ENCODE measurements at places on chromosomes 2 and 18.

GRCh38 chr2:151851761-151852160 is 23.5 kb upstream of the ARL5A start:
- DNase-seq, result no peak

- no peak for DNase-seq
These were observed 53.8 kb downstream of the SKA1 start for GRCh38 chr18:50428531-50429206.

DNA sequence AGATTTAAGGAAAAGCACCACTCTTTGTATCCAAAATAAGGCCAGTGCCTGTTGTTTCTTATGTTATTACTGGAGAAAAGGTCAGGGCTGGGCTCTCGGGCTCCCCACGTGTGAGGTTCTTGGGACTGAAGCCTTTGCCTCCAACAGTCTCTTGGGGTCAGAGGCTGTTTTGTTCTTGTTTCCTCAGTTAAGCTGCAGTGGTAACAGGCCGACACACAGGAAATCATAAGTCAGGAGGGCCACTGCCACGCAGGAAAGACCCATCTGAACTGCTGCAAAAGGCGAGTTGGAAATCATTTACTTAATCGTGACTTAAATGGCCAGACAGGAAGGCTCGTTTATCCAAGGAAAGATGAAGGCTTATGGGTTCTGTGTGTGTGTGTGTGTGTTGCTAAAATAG is 30.3 kb upstream of the IL37 start:
- DNase-seq, result no peak

- no peak for DNase-seq
These were observed 2.0 kb upstream of the BZW1 start for GRCh38 chr2:200809506-200810251.

DNA sequence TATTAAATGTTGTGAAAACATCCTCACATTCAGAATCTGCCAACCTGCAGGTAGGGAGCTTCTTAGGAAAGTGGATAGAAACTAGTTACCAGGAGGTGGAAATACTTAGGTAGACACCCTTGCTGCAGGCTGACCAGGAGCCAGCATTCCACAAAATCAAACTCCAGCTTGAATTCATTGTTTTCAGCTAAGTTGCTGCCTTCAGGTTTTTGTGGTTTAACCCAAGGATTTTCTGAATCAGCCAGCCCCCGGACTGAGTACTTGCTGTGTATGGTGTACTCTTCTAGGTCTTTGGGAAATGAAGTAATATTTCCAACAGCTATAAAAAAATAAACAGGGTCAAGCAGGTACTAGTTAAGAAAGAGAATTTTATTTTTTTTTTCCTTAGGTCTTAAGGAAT is 192.1 kb upstream of the CHST9 start:
- DNase-seq, result no peak

GRCh38 chr2:41954304-41955291 is 93.2 kb upstream of the PKDCC start:
- DNase-seq, result no peak

DNA sequence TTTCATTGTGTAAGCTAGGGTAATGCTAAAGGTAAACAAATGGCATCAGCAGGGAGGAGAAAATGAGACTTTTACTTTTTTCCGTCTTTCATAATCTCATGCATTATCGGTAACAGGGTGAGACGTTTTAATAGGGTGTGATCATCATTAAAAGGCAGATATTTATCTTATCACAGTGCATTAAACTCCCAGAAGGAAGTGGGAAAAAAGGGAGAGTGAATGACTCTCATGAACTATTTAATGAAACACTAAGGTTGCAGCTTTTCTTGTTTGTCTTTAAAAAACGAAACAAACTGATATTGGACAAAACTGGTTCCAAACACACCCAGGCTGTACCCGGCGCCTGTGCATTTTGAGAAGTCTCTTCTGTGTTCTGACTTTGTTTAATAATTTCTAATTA is 1936.8 kb upstream of the PIK3C3 start:
- no peak for DNase-seq

GRCh38 chr2:241770185-241770935 is 6.3 kb upstream of the GAL3ST2 start:
- peak; percentile 30 for DNase-seq

- DNase-seq, result no peak
These were observed 139.9 kb upstream of the MAPRE2 start for GRCh38 chr18:34901299-34901698.

- no peak for DNase-seq
These were observed 448.9 kb upstream of the SLC14A2 start for GRCh38 chr18:45166341-45166835.

GRCh38 chr18:6722690-6723089 is 6.8 kb upstream of the ARHGAP28 start:
- DNase-seq, result no peak

GRCh38 chr18:54671291-54671881 is 80.3 kb downstream of the DYNAP start:
- DNase-seq, result peak; percentile 44

- no peak for DNase-seq
These were observed 11.7 kb downstream of the HS6ST1 start for GRCh38 chr2:128306931-128307460.

DNA sequence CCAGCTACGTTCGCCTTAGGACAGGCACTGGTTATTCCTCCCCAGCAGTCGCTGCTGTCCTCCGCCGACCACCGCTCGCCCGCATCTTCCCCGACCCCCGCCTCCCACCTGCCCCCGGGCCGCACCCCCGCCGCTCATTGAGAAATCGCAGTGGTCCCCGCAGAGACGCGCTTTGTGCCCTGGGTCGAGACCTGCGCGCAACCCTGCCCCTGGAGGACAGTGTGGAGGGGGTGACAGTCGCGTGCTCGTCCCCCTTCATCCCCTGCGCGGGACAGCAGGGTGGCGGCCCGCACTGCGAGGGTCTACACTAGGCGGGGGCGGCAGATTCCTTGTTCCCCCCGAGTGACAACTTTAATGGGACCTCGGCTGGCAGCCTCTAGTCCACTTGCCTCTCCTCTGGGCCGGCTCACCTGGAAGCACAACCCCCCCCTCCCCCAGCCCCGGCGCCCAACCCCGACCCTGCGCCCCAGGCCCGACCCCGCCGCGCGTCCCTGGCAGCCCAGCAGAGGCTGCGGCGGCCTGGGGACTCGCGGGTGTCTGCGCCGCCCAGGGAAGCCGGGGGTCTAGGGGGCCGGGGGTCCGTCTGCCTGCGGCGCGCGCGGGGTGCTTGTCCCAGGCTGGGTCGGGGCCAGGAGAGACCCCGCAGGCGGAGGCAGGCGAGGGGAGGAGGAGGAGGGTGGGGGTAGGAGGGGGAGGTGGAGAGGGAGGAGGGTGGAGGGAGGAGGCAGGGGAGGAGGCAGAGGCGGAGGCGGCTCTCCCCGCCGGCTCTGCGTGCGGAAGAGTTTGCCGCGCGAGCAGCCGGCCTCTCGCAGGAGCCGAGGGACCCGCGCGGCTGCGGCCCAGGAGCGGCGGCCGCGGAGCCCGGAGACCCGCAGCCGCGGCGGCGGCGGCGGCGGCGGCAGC is at the start of gene NPAS2:
Gene NPAS2, plus strand, starts transcription at position 770 of the 903 bp plus-strand sequence. CDS start 84,616 bp downstream, outside the sequence.
- DNase-seq, result peak; percentile 71

- no peak for DNase-seq
These were observed 103.5 kb downstream of the SOS1 start for GRCh38 chr2:39017334-39017733.

GRCh38 chr2:101205521-101206479 is 46.9 kb upstream of the CNOT11 start:
- peak; percentile 83 for DNase-seq

- DNase-seq, result no peak
These were observed 948.2 kb downstream of the TSN start for GRCh38 chr2:122703676-122704075.

DNA sequence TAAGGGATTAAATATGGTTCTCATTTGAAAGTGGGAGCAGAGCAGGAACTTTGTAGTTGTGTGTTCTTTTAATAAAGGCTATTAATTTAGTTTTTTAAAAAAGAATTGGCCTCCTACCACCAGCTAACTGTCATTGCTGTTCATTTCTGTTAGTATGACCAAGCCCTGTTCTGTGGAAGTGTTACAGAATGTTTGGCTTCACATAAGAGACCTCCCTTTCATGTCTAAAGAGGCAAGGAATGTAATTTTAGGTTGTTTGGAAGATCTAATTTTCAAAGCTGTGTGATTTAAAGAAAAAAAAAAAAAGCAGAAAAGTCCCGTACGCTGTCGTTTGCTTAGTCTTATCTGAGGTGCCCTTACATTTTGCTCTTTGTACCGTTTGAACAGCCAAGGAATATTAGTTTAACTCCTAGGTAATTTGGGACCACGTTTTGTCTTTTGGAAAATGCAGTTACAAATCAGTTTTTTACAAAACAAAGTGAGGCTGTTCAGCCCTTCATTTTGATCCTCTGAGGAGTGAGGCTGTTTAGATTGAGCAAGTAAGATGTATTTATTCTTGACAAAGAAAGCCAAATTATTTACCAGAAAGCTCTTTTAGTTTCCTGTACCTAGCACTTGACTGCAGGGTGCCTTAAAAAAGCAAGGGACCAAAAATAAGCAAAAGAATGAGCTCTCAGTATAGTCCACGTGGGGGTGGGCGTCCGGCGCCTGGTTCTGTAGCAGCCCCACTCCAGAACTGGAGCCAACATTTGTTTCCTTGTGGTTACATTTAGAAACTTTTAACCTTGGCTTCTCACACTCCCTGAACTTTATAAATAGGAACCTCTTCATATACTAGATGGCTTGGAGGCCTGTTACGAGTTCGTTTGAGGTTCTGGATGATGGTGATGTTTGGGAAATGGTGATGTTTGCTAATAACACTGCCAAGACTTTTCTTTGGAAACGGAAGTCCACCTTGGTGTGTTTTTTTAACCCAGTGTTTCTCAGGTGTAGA is 136.2 kb downstream of the FMNL2 start:
- DNase-seq, result no peak

GRCh38 chr2:157592948-157593347 is 35.7 kb downstream of the ACVR1C start:
- peak; percentile 25 for DNase-seq

DNA sequence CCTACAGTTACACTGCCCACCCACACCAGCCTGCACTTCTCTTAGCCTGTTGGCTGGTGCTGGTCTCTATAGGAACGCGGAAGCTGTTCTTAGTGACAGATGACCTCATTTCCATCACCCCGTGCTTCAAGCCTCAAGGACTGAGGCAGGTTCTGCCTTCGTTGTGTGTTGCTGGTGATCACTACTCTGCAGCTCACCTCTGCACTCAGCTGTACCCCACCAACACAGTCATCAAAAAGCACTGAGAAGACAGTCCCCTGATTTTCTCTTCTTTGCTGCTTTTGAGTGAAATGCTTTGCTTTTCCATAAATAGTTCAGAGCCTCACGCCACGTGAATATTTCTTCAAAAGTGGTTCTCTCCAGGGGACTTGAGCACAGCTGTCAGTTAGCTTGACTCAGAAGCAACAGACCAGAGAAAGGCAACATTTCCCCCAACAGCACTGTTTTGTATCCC is 225.7 kb upstream of the CCDC150 start:
- no peak for DNase-seq

DNA sequence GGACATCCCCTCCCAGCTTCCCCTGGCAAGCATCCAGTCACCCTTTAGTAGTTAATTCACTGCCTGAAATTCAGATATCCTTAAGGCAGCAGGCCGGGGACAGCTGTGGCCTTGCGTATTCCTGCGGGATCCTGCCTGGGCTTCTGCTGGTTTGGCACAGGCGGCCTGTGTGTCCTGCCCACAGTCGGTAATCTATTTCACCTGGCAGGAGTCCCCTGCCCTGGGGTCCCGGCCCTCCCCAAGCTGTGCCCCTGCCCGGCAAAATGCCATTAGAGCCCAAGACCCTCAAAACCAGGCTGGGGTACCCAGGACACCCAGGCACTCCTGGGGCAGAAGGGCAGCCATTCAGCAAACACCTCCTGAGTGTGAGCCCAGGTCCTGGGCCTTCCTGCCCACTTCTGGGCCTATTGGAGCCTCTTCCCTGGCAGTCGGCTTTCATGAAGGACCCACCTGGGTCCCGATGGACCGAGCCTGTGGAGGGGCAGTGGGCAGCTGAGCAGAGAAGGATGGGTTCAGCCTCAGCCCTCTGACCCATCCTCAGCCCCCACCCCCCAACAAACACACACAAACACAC is 11.6 kb downstream of the CROCC2 start:
- DNase-seq, result no peak

DNA sequence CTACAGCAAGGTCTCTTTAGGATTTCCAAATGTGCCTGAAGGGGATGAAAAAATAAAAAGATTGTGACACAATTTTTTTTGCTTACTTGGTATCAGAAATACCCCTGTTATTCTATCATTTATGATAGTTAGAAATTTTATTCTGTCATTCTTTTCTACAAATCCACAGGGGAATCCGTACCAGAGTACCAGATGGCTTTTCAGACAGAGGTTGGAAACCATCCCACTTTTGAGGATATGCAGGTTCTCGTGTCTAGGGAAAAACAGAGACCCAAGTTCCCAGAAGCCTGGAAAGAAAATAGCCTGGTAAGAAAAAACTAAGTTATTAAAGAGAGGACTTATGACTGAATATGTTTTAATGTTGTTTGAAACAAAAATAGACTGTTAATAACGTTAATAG is 92.6 kb upstream of the FAM117B start:
- peak; percentile 36 for DNase-seq

GRCh38 chr18:26714739-26715138 is 150.8 kb downstream of the AQP4 start:
- DNase-seq, result no peak

All from D341Med (cell line).